ENCODE measurements at places on chromosomes 3 and 15. TPM values are rescaled to one million over a fixed set of nuclear protein-coding genes. Genes with fewer than 3 reads are reported as not detected.

The GPR87 gene
- total RNA-seq = not detected

The ITIH3 gene
- total RNA-seq = not detected

The ZNF80 gene
- total RNA-seq = 1.7 TPM

GRCh38 chr15:60993008-60993407, 236.1 kb downstream of the RORA start:
- no peak for DNase-seq

Measured in naive thymus-derived CD8-positive, alpha-beta T cell (primary cell).